ENCODE measurements at places on chromosomes 6 and 20. TPM values are rescaled to one million over a fixed set of nuclear protein-coding genes. Genes with fewer than 3 reads are reported as not detected.

The VSTM2L gene
- 1.4 TPM for total RNA-seq

The KATNA1 gene
- total RNA-seq, result 26.7 TPM

The EBF4 gene
- total RNA-seq, result 0.09 TPM

The LEMD2 gene
- total RNA-seq, result 75.3 TPM

The CD83 gene
- 2.9 TPM for total RNA-seq

The NOTCH4 gene
- 1.1 TPM for total RNA-seq

The C6orf58 gene
- total RNA-seq, result not detected

The SEMG1 gene
- not detected for total RNA-seq

The MYL9 gene
- 50.0 TPM for total RNA-seq

The METTL24 gene
- total RNA-seq, result 0.09 TPM

The TSPO2 gene
- not detected for total RNA-seq
